ENCODE measurements at places on chromosomes 12 and 14.

DNA sequence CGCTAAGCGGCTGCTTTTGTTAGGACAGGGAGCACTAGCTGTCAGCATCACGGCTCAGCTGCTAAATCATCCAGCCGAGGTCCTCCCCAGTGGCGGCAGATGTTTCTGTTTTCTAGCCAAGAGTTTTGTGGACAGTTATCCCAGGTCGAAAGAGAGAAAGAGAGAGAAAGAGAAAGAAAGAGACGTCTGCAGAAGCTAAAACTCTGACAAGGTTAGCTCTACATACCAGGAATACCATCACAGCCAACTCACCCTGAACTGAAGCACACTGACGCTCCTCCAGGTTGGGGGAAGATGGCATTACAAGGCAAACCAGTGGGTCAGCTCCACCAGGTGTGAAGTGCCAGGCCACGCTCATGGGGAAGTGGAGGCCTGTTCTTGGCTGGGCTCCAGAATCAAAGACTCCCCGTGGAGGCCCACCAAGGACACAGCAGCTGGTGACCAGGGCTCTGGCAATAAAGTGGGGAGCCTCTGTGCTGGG lies 64.9 kb upstream of the DICER1 start:
- no peak for DNase-seq

- no peak for DNase-seq
Measured at GRCh38 chr12:32293808-32294419, 105.4 kb upstream of the FGD4 start.

DNA sequence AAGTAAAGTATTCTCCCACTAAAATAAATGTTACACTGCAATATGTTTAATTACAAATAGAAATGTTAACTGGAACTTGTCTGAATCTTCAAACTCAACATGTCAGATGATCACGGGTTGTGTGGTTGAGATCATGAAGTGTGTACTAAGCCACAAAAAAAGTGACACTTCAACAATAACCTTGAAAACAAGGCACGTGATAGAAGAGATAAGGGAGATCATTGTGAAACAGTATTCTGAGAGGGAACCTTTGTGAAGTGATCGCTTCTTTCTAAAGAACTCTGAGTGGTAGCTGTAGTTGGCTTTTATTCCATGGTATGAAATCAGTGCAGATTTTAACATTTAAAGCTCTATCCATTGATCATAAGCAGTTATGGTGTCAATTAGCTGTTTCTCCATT lies 60.0 kb downstream of the LIN52 start:
- no peak for DNase-seq

DNA sequence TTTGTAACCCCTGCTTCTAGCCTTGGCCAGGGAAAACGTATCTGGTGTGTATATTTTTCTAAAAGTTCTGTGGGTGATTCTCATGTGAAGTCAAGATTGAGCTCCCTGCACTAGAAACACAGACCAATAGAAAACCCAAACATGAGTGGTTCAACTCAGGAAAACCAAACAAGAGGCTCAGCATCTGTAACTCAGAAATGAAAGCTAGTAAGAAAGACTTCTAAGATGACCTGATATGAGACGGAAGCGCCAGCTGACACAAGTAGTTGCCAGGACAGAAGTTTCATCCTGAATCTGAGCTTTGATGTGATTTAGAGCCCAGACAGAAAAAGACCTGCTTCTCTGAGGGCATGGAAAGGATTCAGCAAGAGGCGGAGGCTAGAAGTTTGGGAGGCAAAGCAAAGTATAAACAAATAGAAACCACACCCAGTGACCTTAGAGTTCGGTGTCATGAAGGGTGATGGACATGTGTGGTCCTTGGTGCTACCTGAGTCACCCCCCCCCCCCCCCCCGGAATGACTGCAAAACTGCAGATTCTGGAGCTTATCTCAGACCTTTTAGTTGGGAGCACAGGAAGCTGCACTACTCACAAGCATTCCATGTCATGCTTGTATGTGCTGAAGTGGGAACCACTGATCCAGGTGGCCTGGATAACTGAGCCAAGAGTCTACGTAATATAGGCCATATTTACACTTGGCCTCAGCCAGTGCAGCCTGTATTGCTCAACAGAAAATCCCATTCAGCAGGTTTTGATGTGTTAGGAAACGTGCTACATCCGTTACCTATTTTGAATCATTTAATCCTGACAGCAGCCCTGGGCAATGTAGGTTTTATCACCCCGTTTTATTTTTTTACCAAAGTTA lies 191.3 kb downstream of the ANO6 start:
- no peak for DNase-seq

DNA sequence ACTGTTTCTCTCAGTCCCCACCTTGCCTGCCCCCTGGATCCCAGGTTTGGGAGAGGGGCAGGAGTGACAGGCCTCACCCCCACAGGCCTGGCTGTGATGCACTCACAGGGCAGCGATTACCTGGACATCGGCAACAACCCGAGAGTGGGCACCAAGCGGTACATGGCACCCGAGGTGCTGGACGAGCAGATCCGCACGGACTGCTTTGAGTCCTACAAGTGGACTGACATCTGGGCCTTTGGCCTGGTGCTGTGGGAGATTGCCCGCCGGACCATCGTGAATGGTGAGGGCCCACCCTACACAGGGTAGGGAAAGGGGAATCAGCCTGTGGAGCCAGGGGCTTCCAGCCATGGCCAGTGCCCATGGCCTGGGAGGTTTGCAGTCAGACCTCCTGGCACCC lies 8.6 kb downstream of the ACVRL1 start:
- no peak for DNase-seq

DNA sequence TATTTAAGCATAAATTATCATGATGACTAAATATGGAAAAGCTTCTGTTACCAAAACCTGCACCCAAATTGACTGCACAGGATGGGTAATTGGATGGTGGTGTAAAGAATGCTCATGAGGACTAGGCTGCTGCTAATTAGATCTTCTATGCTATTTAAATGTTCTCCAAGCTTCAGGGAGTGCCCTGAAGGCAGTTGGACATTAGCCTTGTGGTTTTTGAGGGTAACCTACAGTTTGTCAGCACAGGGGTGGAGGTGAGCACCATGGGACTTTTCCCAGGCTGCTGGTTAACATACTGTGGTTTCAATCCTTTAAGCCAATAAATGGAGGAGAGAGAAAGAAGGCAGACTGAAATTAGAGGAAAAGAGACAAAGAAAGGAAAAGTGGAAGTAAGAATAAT lies 145.0 kb downstream of the WIF1 start:
- no peak for DNase-seq

DNA sequence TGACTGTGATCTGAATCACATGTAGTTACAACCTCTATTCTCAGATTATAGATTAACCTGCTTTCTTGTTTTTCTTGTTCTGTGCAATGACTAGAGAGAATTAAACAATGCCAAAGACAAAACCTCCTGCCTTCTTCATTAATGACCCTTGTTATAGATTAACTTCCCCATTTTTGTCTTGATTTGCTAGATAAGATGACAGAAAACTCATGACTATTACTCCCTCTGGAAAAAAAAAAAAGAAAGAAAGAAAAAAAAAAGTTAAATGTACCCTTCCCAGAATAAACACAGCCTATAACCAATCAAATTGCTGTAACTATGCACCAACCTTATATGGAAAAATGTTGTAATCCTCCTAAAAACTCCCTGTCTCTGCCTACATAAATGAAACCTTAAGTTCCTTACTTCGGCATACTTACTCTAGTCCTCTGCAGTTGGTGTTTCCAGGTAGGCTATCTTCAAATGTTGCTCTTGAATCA lies 41.1 kb upstream of the PCED1B start:
- DNase-seq, result no peak

- no peak for DNase-seq
Measured at GRCh38 chr14:68824517-68825347, 31.9 kb upstream of the ZFP36L1 start.

DNA sequence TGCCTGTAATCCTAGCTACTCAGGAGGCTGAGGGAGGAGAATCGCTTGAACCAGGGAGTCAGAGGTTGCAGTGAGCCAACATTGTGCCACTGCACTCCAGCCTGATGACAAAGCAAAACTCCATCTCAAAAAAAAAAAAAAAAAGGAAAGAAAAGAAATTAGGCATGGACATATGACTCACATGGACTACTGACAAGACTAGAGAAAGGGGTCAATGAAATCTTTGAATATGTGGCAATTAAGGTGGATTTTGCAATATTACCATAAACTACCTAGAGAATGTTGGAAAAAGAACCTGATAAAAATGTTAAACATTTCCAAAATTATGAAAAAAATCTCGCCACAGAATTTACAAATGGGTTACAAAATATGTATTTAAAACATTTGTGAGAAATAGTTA lies 873.6 kb downstream of the C12orf50 start:
- no peak for DNase-seq

DNA sequence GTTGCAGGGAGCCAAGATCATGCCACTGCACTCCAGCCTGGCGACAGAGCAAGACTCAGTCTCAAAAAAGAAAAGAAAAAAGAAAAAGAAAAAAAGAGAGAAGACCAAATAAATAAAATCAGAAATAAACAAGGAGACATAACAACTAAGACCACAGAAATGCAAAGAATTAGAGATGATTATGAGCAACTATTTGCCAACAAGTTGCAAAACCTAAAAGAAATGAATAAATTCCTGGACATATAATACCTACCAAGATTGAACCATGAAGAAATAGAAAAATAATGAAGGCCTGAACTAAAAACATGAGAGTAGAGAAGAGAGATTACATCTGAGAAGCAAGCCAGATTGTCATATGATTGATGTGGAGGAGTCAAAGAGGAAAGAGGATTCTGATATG lies 17.6 kb upstream of the EPS8 start:
- no peak for DNase-seq

DNA sequence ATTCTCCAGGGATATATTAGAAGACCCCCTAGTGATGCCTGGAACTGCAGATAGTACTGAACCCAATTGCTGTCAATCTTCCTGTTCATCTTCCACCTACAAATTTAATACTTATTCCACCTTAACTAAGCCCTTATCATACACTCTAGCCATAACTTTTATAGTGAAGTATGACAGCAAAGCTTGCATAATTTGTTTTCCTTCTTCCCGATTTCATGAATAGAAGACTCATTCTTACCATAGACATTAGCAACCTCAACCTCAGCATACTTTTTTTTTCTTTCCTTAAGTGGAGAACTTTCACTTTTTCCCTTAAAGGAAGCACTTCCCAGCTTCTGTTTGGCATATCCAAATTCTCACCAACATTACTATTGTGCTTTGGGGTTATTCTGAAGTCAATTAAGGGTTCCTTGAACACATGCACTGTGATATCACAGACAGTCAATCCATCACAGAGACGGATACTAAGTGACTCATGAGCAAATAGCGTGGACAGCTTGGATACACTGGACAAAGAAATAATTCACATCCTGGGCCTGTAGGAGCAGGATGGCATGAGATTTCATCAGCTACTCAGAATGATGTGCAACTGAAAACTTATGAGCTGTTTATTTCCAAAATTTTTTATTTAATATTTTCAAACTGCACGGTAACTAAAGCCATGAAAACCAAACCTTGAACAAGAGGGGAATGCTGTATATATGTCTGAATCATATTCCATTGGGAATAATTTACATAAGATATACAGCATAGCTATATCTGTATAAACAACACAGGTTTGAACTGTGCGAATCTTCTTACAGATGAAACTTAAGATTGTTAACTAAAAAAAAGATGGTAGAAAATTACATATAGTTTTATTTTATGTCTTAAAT lies 63.9 kb downstream of the SYT1 start:
- no peak for DNase-seq

DNA sequence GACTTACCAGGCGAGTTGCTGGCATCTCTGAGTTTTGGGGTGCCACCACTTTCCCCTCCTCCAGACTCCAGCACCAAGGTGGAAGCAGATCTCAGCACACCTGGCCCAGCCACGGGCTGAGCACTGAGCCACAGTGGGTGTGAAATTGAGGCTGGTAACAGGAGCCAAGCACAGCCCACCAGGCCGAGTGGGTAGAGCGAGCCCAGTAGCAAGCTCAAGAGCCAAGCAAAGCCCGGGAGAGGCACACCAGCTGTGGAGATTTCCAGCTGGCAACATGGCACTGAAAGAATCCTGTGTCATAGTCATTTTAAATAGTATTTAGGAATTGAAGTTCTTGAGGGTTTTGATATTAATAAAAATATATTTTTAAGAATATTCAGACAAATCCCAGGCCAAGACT lies 596.2 kb upstream of the TMEM132C start:
- DNase-seq, result no peak

- DNase-seq, result no peak
Measured at GRCh38 chr12:20628226-20628787, 66.8 kb upstream of the SLCO1C1 start.

- no peak for DNase-seq
Measured at GRCh38 chr12:105740970-105741725, 397.6 kb downstream of the NUAK1 start.

- DNase-seq, result no peak
Measured at GRCh38 chr12:108751821-108752220, 20.5 kb upstream of the CORO1C start.

- no peak for DNase-seq
Measured at GRCh38 chr12:127664901-127665300, 602.1 kb upstream of the TMEM132C start.

DNA sequence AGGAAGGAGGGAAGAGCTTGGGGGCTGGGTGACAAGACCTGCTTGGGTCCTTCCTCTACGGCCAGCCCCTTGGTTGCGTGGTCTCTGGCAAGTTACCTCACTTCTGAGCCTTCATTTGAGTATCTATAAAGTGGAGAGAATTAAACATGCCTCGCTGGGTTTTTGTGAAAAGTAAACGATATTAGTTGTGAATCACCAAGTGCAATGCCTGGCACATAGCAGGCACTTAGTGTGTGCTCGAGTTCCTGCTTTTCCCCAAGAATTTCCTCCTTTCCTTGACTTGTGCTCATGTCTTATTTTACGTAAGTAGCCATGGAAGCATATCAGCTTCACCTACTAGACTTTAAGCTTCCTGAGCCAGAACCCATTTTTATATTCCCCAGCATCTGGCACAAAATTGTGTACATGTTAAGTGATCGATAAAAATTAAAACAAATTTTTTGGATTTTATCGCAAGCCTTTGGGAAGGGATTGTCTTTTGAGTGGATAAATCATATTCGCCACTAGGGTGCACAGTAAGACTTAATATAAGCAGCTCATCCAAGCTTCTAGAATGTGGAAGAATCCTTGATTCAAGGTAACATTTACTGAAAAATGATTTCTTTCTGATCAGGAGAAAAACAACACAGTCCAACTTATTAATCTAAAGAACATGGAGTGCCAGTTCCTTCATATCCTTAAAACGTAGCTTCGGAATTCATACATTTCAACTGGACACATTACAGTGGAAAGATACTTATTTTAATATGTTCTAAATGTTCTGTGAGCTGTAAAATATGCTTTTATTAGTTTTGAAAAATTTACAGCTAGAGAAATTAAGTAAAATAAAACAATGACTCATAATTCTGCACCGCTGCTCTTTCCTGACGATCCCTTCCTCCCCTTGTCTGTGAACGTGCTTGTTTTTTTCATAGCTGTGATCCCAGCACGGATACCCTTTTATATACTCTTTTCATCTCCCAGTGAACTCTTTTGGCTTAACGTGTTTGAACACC lies 62.0 kb downstream of the SLC25A47 start:
- DNase-seq, result peak; percentile 79

GRCh38 chr12:18990856-18991255 lies 138.7 kb upstream of the PLEKHA5 start:
- DNase-seq, result no peak
